ENCODE measurements at places on chromosomes 16 and 17.

GRCh38 chr16:22664561-22664997 lies 149.4 kb upstream of the HS3ST2 start:
- DNase-seq, result no peak

DNA sequence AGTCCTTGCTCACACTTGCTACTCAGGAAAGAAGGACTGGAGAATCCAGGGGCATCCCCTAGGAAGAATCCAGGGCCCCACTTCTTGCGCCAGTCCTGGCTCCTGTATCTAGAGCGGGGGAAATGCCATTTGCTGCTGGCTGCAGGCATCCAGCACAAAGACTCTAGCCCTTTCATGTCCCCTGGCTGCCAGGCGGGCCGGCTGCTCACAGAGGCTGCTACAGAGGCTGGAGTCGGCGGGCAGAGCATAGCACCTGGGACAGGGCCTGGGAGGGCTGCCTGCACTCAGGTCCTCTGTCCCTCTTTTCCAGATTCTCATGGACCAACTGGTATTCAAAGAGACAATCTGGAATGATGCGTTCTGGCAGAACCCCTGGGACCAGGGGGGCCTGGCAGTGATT lies 13.8 kb downstream of the SMIM5 start:
- no peak for DNase-seq

DNA sequence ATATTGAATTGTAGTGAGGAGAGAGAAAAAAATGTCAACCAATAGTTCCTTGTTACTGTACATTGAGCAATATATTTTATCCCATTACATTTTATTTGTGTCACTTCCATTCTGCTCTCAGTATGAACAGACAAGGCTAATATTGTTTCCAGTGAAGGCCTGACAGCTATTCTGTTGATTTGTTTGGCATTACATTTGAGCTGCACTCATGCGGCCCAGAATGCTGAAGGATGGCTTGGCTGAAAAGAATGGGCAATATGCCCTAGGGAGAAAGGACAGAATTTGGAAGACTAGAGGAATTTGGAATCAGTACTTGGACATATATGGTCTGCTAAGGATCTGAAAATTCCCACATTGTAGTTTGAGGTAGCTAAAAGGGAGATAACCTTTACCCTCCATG lies 1294.4 kb downstream of the CDH8 start:
- DNase-seq, result peak; percentile 13

- peak; percentile 80 for DNase-seq
These were observed 138.5 kb upstream of the CORO6 start for GRCh38 chr17:29761040-29761761.

DNA sequence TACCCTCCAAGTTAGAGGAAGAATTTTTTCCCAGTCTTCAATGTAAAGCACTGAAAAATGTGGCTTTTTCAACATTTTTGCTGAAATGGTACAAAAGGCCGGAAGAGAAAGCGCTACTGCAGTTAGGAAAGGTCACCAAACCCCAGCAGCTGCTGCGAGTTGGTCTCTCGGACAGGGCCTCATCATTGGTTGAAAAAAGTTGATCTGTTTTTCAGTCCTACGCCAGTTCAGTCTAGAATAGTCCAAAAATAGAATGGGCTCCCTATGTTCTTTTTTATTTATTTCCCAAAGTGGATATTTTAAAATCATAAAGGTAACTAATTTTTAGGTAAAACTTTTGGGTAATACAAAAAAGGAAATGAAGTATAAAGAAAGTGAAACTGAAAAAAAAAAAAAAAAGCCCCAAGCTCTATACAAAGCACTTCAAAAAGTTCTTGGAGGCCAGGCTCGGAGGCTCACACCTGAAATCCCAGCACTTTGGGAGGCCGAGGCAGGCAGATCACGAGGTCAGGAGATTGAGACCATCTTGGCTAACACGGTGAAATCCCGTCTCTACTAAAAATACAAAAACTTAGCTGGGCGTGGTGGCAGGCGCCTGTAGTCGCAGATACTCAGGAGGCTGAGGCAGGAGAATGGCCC lies 17.4 kb downstream of the ADAP2 start:
- DNase-seq, result no peak

DNA sequence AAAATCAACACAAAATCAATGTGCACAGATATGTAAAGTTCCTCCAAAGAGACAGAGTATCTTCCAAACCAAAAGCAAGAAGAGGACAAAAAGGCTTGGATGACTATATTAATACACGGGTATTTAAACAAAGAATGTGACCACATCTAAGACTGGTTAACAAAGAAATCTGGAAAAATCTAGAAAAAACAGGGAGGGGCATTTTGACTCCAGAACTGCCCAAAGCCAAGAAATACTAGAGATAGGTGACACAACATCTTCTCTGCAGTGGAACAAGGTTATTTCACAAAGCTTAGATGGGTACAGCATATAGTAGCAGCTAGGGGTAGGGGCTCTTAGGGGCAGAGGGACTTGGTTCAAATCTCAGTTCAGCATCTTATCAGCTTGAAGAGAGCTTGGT lies 10.3 kb downstream of the RFFL start:
- no peak for DNase-seq

DNA sequence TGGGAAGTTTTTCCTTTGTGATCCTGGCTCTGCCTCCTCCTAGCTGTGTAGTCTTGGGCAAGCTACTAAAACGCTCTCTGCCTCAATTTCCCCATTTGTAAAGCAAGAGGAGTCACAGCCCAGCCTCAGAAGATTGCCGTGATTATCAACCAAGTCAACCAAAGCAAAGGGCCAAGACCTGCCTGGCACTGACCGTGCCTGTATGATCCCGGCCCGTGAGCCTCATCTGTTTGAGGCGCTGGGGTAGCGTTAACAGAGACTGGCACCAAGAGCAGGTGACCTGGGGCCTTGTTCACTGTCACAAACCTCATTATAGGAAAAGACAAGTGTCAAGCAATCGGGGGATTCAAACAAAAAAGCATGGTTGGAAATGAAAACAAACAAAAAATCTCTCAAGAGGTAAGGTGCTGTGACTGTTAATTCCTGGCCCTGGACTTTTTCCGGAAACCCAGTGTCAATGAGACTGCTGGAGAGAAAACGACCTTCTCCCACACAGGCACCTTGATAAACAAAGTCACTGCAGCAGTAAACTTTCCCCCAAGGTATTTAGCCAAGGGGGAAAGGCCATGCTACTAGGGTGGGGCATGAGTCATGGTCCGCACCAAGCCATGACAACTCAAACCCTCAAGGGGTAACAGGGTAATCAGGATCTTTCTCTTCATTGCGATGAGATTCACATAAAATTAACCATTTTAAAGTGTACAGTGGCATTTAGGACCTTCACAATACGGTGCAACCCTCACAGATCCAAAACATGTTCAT lies 5.4 kb downstream of the MEAK7 start:
- no peak for DNase-seq

- peak; percentile 64 for DNase-seq
These were observed 22.5 kb downstream of the AXIN2 start for GRCh38 chr17:65538675-65539529.
